Stimulated activated CD8-positive, alpha-beta memory T cell treated with anti-CD3 and anti-CD28 coated beads, Interleukin-15, amount 100 ng/mL, for 1 hour (primary cell): ENCODE measurements at places on chromosomes 3 and 15.

DNA sequence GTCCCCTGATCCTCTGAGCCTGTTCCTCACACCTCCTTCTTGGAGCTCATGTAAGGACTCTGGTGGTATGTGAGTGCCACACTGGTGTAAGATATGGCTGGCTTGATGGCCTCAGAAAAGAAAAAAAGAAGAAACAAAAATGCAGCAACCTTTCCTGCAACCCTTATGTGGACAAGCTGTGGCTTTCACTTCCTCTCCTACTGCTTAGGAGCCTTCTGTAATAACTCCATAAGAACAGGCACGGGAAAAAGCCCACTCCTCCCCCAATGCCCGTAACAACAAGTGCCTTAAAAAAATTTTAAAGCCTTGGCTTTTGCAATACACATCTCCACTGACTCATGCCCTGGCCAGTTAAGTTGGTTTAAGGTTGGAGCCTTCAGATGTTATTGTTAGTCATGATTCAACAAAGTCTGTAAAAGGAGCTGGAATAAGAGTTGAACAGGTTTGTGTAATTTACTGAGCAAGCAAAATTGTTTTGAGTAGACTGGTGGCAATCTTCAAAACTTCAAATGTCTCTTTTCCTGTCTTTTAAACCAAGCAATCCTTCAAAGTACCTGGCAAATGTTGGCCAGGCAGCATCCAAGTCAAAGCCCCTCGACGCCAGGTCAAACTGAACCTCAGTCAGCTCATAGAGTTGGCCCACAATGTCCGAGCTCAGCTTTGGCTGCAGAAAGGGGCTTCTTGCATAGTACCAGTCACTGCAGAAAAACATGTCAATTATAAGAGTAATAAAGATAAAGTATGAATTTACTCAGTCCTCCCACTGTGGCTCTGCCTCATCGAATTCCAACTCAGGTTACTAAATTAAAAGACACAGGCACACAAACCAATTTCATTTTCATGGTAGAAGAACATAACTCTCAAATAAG, 22.9 kb downstream of the FYCO1 start:
- DNase-seq = no peak

DNA sequence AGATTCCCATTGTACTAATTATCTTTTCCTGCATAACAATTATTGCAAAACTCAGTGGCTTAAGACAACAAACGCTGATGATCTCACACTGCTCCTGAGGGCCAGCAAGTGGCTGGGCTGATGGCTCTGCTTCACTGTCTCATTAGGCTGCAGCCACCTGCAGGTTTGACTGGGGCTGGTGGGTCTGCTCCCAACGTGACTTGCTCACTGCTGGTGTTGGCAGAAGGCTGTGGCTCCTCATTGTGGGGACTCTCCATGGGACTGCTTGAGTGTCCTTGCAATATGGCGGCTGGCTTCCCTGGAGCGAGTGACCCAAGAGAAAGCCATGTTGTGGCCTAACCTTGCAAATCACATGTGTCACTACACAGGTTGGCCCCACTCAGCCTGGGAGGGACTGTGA, 71.1 kb downstream of the PLXNA1 start:
- DNase-seq = no peak

DNA sequence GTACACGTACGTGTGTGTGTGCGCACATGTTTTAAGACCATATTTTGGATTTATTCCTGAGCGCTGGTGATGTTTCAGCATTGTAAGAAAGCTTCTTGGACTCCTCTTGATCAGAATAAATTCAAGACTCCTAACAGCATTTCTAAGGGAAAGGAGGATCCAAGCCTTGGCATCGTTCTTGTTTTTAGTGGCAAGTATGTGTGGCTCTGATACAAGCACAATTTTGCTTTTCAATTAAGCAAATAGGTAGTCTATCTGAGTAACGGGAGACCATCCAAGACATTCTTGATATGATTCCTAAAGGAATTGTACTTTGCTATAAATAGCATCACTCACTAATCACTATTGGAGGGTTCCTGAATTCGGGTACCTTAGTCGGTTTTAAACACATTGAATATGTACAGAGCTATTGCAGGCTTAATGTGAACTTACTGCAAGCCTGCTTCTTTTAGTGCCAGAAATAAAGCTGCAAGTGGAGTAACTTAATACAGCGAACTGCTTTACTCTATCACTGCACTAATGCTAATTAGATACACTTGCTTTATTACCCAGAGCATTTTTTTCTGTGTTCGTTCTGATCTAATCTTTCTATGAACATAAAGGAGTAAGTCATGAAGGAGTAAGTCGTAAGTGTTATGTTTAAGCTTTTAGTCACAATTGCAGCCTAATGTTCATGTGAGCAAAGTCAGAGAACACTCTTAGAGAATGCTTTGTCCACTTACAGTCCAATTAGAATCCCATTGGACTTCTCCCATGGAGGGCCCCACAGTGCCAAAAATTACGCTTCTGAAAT, 186.3 kb downstream of the MCTP2 start:
- DNase-seq = no peak

- no peak for DNase-seq
Observed at GRCh38 chr15:99172171-99172570, 67.3 kb downstream of the SYNM start.
